Head of caudate nucleus (tissue), 42 donors: ENCODE measurements at places on chromosomes 5 and 9.

GRCh38 chr5:11027660-11028059 lies 266.6 kb upstream of the DAP start:
- DNase-seq = no peak

DNA sequence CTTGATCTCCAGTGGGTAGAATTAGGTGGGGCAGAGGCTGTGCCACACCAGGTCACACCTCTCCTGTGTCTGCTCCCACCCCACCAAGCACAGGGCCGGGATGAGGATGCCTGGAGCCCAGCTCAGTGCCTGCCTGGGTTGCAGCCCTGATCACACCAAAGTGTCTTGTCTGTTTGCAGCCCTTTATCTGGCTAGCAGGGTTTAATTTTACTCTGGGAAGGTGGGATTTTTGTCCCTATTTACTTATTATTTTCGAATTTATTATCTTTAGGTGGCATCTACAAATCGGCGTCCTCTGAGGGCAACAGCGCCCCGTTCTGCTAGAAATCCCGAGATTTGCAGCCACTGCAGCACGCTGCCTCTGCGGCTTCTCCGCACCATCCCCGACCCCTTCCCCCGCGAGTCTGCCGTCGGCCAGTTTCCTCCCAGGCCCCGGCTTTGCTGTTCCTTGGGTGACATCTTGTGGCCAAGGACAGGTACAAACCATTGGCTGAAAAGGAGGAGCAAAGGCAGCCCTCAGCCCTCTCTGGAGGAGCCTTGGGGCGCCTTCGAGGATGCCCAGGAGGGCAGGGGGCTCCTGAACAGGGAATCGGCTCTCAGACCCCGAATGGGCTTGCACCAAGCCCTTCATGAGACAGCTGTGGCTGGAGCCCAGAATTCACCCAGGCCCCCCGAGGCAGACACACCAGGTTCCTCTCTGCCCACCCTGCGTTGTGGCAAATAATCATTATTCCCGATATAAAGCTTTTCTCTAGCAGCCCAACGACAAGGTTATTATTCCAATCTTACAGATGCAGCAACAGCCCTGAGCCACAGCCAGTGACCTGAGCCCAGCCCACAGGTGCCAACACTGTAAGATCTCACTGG lies 113.0 kb downstream of the GAPVD1 start:
- DNase-seq = peak; percentile 73

- DNase-seq = no peak
Measured at GRCh38 chr9:98809311-98810101, 2.0 kb downstream of the GALNT12 start.

- no peak for DNase-seq
Measured at GRCh38 chr5:1104327-1105006, 7.4 kb downstream of the SLC12A7 start.

- no peak for DNase-seq
Measured at GRCh38 chr5:133942614-133943474, 25.6 kb downstream of the C5orf15 start.
